ENCODE measurements at places on chromosomes 5 and 9.

DNA sequence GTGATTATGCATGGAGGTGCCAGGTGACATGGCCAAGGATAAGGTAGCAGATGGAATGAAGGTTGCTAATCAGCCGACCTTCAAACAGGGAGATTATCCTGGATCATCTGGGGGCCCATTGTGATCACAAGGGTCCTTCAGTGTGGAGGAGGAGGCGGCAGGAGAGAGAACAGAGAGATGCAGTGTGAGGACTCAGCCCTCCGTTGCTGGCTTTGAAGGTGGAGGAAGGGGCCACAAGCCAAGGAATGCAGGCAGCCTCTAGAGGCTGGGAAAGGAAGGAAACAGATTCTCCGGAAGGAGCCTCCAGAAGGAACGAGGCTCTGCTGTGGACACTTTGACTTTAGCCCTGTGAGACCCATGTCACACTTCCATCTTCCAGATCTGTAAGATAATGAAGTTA, 27.4 kb upstream of the EEIG1 start:
- DNase-seq, result no peak

DNA sequence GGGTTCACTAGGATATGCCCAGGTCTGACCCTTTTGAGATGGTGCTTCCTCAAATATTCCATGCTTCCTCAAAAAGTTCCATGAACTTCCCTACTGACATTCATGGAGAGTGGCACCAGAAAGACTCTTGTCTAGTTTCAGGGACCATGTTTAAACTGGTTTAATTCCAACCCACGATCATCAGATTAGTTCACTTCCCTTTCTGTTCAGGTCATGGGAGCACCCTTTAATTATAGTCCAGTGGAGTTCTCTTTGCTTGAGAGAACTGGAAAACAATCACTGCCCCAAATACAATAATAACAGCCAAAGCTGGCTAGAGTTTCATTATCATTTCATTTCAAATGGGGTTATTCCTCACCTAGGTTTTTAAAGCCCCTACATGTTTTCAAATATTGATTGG, 9.7 kb upstream of the ERBIN start:
- DNase-seq, result no peak

DNA sequence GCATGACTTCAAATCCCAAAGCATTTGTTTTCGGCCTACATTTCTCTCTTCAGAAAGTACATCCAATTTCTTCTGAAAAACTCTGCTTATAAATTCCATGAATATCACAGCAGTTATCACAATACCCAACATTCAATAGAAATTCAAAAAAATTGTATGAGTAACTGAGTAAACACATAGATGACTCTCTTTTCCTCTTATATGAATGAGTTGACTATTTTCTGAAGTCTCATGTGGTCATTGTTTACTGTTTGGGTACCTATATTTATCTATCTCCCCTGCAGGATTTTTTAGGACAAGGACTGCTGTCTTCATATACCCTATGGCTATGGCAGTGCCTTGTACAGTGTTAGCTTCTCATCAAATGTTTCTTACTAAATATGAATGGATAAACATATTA, 157.1 kb downstream of the HTR1A start:
- no peak for DNase-seq

GRCh38 chr9:113721856-113722255, 154.3 kb upstream of the ZNF618 start:
- DNase-seq, result no peak

GRCh38 chr5:159051421-159052282, 48.1 kb downstream of the EBF1 start:
- DNase-seq, result no peak

DNA sequence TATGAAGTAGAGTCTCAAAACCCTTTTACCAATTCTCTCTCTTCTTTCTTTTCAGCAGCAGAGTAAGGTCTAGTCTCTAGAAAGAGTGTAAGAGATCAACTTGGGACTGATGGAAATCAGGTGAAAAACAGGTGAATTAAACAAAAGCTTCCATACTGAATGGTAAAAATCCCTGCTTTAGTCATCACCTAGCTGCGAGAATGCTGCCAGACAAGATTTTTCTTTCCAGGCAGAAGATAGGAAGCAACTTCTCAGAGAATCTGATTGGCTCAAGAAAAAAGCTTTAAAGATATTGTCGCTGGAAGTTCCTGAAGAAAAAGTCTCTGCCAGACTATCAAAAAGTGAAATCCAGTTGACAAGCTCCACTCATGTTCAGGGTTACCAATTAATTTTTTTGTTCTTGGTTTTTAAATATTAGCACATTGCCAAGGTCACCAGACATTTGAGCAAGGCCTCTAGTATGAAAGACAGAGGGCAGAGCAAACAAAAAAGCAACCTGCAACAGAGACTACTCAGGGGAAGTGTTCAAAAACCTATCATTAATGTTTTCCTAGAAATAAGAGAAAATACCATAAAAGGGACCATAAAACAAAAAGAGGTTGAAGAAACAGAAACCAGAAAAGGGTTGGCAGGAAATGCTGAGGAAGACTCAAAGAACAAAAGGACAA, 9.3 kb downstream of the CDO1 start:
- DNase-seq, result no peak

DNA sequence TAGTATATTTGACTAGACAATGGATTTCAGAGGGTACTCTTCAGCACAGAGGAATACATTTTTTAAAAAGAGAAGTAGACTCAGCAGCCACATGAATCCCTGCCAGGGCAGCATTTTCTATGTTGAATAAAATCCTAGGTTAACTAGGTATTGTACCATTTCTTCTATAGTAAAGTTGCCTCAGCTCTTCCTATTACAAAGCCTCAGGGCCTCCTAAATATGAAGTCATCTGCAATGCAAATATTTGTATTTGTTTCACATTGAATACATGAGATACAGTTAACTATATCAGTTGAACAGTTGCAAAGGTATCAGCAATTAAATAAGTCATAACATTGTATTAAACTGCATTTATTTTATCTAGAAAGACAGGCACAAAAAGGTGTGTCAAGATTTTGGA, 59.5 kb downstream of the NUDT12 start:
- DNase-seq, result no peak

DNA sequence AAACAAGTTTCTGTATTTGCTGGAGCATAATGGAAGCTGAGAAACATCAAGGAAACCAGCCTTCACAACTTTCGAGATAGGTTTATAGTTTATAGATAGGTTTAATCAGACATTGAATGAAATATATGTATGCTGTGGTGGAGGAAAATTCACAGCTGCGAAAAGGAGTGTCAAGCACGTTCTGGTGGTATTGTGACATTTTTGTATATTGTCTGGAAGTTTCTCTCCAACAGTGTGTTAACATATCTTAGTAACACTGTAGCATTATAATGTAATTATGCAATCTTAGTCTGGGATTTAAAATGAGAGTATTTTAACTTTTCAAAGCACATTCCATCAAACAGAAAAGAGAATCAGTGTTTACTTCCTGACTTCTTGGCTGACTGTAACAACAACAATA, 50.0 kb downstream of the FCHO2 start:
- no peak for DNase-seq

DNA sequence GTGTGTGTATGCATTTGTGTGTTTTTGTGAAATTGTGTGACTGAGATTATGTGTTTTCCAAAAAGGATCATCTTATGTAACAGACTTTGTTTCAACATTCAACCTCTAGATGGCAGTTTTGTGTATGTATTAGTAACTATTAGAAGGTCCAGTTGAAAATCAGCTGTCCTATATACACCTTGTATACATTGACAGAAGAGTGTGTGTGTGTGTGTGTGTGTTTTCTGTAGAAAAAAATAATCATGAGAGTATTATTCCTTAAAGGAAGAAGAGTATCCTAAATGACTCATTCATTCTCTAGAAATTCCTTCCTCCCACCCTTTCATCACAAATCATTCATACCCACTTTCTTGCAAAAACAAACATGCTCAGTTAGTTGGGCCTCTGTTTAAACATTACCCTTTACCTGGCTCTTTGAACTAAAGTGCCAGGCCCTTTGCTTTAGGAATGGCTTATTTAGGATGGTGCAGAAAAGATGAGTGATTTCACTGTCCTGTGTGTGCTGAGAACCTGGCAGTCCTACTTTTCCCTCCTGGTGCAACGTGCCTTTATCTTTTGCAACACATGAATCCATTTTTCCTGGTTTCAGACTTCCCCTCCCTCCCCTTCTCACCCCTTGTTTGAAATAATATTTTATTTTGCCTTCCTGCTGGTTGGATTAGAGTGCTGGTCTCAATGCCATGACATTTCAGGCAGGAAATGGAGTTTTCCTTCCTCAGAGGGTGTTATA, 152.2 kb downstream of the ARHGAP26 start:
- no peak for DNase-seq

DNA sequence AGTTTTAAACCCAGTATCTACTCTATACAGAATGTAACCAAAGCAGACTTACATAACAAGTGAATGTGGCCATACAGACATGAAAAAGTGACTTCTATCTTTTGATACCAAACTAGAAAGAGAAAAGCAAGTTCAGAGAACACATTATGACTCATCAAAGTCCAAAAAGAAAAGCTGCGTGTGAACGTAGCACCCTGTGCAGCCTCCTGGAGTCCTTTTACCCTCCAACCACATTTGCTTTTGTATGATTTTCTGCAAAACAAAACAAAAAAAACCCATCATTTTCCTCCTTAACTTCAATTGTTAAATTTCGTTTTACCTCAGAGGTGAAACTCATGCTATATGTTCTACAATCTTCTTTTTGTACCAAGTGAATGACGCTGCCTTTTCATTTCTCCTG, 2.8 kb upstream of the SMARCA2 start:
- no peak for DNase-seq

DNA sequence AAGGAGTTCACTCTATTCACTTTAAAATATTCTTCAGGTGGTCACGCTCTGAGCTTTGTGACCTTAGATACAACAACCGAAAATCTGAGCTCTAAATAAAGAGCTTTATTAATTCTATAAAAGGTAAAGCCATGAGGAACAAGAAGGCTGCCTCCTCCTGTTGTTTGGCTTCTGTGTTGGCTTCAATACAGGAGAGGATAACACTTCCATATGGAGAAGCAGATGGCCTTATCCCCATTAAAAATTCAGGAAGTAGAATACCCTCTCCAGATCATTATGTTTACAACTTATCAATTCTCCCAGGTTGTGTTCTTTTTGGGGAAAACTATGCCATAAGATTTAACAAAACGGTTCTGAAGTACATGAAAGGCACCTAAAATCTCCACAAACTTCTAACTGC, 128.4 kb downstream of the TTC39B start:
- DNase-seq, result no peak

- DNase-seq, result no peak
Measured at GRCh38 chr9:118222375-118222774, 518.2 kb downstream of the TLR4 start.

DNA sequence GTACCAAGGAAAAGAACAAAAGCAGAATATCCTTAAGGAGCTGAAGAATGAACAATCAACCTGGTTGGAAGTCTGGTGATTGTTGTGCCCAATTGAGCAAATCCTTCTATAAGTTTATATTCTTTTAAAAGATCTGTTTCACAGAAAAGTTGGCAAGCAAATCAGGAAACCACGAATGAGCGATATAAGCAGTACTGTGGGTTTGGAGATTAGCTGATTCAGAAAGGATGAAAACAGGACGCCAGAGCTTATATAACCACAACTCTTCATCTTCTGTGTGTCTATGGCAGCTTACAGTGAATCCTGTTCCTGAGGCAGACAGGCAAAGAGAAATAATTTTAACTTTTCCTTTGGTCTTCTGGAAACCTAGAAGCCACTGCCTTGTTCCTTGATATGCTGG, 61.7 kb downstream of the SLC38A9 start:
- no peak for DNase-seq

- no peak for DNase-seq
Measured at GRCh38 chr9:31612336-31613030, 772.0 kb upstream of the ACO1 start.

DNA sequence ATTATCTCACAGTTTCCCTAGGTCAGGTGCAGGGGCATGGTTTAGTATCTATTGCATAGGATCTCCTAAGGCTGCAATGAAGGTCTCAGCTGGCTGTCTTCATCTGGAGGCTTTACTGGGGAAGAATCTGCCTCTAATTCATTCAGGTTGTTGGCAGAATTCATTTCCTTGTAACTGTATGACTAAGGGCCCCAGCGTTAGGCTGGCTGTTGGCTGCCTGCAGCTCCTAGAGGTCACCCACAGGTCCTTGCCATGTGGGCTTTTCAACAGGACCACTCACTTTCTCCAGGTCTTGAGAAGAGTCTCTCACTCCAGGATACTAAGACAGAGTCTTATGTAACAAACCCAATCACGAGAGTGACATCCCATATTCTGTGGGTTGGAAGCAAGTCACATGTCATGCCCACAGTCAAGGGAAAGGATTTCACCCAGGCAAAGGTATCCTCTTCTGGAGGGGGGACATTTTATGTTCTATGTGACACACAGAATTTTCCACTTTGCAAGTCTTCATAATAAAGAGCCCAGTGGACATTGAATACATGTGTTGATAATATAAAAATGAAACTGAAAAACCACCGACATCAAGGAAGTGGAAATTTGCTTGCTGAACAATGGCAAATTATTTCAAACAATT, 38.2 kb downstream of the HMHB1 start:
- no peak for DNase-seq

DNA sequence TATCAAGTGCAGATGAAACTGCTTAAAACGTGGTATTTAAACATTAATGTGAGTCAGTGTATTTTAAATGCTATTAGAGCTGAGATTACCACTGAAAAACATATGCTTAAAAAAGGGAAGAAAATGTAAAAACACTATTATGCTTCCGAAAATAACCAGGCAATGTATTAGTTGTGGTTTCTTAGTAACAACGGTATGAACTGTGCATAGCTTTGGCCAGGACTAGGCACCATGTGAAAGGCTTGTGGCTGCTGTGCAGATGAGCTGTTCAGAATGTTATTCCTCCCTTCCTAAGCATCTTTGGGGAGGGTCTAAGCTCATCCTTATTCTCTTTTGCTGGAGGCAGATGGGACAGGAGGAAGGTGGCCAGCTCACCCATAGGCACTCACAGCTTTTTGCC, 84.9 kb downstream of the NTRK2 start:
- DNase-seq, result no peak
